ENCODE measurements at places on chromosomes 7 and 10.

DNA sequence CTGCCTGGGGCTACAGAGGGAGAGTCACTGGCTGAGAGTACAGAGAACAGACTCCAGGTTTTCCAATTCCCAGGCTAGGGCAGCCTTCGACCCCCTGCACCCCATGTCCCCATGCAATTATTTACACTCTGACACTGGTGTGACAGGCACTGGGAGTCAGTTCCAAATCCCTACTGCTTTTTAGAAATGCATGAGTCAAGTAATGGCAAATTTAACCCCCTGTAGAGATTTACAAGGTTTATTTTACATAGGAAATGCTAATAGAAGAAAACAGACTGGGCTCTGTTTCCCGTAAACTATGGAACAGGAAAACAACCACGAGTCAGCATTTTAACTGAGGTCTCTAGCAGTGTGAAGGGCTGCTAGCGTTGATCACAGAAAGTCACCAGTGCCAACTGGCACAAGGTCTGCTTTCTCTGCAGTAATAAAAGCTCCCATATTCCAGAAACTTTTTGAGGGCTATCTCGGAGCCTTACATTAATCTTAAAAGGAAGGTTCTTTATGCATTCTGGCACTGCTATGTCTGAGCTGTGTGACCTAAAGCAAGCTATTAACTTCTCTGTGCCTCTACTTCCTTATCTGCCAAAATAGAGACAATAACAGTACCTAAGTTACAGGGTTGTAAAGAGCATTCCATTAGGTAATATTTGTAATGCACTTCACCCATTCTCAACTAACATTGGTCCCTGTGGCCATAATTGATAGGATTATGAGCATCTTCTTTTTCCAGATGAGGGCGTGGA lies 28.2 kb downstream of the NOD1 start:
- DNase-seq: no peak

- no peak for DNase-seq
Observed at GRCh38 chr7:732094-732541, 5.0 kb upstream of the PRKAR1B start.

GRCh38 chr7:122622682-122623081 lies 76.2 kb downstream of the RNF133 start:
- no peak for DNase-seq

DNA sequence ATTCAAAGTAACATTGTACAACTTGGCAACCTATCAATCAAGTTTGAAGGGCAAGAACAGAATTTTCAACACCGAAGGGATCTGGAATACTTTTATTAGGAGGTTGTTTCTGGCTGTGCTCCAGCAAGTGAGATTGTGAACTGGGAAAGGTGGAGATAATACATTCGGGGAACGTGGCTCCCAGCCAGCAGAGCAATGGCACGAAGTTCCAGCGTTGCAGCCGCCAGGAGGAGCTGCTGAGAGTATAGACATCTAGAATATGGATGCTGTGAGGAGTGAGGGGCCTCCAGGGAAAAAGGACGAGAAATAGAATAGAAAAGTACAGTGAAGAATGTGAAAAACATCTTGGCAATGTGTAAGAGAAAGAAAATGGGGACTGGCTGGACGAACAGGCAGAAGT lies 69.5 kb downstream of the TCERG1L start:
- DNase-seq: peak; percentile 2

GRCh38 chr10:142371-142770 lies 7.1 kb downstream of the ZMYND11 start:
- no peak for DNase-seq

DNA sequence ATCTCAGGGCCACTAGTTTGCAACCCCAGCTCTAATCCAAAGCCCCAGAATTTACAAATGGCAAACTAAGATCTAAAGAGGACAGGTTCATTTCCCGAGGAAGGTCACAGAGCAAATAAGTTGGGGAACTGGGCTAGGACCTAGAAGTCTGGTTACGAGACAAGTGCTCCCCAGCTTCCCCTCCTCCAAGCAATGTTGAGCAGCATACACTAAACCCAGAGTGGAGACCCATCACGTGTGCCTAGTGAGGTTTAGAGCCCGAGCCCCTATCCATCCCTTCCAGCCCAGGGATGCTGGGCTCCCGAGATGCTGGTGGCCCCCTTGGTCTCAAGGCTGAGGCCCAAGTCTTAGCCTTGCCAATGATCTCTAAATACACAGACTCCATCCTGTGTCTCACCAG lies 209.5 kb upstream of the ZMIZ1 start:
- DNase-seq: no peak

DNA sequence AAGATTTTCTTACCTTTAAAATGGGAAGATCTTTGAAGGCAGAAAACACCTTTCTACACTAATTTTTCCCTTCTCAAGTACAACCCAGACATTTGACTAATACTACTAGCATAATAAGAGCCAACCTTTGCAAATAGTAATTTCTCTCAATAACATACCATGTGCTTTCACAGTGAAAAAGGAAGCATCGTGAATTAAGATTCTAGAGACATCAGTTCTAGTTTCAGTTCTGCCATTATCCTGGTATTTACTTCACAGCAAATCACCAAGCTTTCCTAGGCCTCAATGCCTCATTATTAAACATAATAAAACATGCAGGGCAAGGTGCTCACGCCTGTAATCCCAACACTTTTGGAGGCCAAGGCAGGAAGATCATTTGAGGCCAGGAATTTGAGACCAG lies 24.9 kb downstream of the GSAP start:
- DNase-seq: no peak

- no peak for DNase-seq
Observed at GRCh38 chr10:100745882-100746783, 751 bp downstream of the PAX2 start.

DNA sequence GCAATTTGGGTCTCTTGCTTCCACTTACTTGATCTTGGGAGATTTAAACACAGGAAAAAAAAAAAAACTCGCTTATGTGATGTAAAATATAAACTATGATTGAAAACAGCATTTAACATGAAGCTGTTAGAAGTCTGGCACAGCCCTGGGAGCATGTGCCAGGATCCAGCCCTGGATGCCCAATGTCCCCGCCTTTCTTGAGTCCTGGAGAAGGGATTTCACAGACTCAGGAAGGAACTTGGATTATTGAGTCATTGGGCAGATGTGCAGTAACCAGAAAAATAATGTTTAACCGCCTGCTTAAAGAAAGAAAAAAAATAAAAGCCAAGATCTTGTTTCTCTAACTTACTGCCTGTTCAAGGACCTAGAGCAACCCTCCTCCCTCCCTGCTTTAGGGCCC lies 3.7 kb upstream of the JCAD start:
- DNase-seq: no peak

- DNase-seq: no peak
Observed at GRCh38 chr10:2023687-2024086, 286.4 kb upstream of the ADARB2 start.

DNA sequence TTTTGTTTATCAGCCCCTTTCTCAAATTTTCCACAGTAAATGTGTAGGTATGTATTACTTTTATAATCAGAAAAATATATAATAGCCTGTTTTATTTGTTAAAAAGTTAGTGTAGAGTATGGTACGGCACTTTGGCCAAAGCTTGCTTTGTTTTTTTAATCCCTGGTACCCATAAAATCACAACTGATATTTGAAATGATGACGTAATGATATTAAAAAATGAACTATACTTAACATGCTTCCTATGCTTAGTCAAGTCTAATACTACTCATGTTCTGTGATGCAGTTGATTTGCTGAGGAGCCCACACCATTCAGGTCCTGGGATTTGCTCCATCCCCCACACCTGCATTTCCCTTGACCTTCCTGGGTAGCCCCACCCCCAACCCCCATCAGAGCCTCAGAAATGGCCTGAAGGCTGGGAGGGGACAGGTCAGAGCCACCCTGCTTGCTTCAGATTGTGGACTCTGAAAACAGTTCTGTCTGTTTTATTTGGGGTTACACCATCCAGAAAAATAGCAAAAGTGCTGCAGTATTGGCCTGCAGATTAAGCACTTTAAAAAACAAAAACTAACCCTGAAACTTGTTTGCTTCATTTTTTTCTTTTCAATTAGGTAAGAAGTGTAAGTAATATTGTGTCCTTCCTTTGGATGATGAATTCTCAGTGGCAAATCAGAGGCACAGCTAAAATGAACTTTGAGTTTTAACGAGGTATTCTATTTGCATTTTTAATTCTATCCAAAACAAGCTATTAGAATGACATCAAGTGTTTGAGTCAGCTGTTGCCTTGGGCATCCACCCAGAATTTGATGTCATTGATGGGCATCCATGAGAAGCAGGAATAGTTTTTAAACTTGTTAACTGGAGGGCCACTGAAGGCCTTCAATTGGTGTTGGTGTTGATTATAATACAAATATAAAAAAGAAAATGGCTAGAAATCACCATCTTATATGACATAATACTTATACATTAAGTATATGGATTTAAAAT lies 23.3 kb downstream of the PLCE1 start:
- no peak for DNase-seq

GRCh38 chr10:110415809-110416208 lies 81.9 kb upstream of the DUSP5 start:
- no peak for DNase-seq

DNA sequence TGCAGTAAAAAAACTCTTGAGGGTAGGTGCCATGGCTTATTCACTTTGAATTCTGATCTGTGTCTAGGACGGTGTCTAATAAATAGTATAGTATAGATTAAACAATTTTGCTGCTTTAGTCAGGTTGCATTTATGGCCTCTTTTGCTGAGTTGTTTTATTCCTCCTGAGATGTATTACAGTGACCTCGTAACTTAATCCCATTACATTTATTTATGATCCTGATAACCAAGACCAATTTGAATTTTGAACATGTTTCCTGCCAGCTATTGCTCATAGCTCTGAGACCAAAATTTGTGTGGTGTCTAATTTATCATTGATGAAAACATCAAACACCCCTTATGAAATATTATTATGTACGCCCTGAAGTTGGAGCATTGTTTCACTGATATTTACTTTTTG lies 381.9 kb upstream of the SEMA3C start:
- DNase-seq: no peak

GRCh38 chr10:118568327-118568848 lies 27.1 kb downstream of the PRLHR start:
- peak; percentile 4 for DNase-seq

GRCh38 chr10:110151971-110152370 lies 55.4 kb upstream of the MXI1 start:
- no peak for DNase-seq

DNA sequence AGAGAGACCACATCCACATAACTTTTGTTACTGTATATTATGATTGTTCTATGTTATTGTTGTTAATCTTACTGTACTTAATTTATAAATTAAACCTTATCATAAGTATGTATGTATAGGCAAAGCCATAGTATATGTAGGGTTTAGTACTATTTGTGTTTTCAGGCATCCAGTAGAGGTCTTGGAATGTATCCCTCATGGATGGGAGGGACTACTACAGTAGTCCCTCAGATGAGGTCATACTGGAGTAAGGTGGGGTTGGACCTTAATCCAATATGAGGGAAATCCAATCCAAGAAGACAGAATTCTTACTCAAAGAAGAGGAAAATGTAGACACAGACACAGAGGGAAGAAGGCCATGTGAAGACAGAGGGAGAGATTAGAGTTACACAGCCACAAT lies 34.1 kb upstream of the MALRD1 start:
- DNase-seq: no peak

DNA sequence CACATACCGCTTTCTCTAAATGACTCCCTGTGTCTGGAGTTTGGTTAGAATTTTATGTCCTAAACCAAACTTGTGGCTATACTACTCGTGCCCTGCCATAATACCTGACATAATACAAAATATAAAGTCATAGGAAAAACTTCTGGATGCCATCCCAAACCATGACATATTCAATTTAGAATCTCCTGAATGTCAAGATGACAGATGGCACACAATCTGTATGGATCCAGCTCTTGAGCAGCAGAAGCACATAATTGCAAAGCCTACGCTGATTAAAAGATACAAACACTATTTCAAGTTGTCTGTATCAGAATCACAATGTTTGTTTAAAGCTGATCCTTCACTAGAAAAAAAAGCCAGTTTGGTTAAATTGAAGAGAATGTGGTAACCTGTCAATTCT lies 22.4 kb upstream of the CDC14C start:
- DNase-seq: no peak

- no peak for DNase-seq
Observed at GRCh38 chr7:38893061-38893460, 15.9 kb downstream of the VPS41 start.

- DNase-seq: no peak
Observed at GRCh38 chr7:54782829-54783228, 23.8 kb upstream of the SEC61G start.

GRCh38 chr7:124057872-124058271 lies 25.0 kb upstream of the TMEM229A start:
- DNase-seq: no peak

DNA sequence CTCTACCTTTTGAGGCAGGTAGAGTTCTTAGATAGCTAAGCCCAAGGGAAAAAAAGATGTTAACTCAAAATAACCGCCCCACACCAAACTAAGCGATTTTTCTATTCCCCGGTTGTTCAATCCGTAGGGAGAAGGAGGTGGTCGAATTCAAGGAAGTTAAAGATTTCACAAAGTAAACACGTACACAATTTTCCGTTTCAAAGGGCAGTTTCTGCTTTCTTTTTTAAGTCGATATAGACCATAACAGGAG lies 842 bp downstream of the KBTBD2 start:
- DNase-seq: no peak

Measured in NCI-H1048 (cell line).